ENCODE measurements at places on chromosomes 11 and 22.

DNA sequence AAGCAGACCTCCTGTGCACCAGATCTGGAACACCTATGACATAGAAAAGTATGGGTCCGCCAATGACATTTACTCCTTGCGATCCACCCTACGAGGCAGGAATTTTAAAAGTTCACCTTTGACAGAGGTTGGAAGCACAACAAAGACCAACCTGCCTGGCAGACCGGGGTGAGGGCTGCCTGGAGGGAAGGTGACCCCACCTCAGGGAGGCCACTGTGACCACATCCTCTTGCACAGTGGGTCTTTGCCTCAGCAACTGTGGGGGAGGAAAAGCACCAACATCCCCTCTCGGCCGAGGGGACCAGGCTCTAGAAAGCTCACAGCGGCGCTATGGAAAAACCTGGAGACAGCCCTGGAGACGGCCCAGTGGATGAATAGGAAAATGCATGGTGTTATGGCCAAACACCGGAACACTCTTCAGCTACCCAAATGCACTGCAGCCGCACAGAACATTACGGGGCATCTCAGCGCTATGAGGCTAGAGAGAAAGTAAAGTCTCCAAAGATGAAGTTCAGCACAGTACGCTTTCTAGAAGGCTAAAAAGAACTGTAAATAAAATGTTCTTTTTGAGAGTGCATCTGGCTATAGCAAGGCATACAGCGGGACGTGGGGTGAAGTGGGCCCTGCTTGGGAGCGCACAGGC is 1.8 kb upstream of the SHISAL1 start:
- no peak for DNase-seq

- DNase-seq, result no peak
Observed at GRCh38 chr11:119481667-119482400, 58.9 kb upstream of the THY1 start.

- peak; percentile 25 for DNase-seq
Observed at GRCh38 chr11:100863080-100863581, 176.0 kb downstream of the ARHGAP42 start.

GRCh38 chr11:2717561-2718325 is 17.9 kb upstream of the KCNQ1OT1 start:
- no peak for DNase-seq
